ENCODE measurements at places on chromosomes 16 and 17.

DNA sequence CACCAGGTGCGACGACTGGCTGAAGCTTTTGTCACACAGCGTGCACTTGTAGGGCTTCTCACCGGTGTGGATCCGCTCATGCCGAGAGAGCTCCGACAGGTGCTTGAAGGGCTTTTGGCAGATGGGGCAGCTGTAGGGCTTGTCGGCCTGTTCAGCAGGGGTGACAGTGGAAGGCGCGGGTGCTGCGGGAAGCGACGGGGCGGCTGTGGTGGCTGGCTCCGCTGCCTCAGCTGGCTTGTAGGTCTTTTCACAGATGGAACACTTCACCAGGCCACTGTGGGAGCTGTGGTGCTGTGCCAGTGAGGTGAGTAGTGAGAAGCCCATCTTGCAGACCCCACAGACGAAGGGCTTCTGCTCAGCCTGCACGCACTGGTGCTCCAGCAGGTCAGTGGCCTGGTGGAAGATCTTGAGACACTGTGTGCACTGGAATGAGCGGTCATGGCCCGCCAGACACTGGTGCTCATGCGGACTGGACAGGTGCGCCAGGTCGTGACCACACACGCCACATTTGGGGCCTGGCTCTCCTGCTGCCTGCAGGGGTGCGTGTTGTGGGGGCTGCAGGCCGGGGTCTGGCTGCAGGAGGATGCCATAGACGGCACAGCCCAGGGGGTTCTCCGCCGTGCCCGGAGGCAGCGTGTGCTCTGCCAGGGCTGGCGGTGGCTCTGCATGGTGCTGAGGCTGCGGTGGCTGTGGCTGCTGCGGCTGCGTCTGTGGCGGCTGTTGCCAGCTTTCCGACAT, 2.8 kb downstream of the ZNF319 start:
- no peak for DNase-seq

- peak; percentile 18 for DNase-seq
These were observed 800 bp downstream of the ZNF747 start for GRCh38 chr16:30533748-30534367.

- DNase-seq, result no peak
These were observed 26.8 kb downstream of the GINS2 start for GRCh38 chr16:85661740-85662481.

GRCh38 chr16:87570938-87571867, 31.1 kb upstream of the JPH3 start:
- DNase-seq, result no peak

DNA sequence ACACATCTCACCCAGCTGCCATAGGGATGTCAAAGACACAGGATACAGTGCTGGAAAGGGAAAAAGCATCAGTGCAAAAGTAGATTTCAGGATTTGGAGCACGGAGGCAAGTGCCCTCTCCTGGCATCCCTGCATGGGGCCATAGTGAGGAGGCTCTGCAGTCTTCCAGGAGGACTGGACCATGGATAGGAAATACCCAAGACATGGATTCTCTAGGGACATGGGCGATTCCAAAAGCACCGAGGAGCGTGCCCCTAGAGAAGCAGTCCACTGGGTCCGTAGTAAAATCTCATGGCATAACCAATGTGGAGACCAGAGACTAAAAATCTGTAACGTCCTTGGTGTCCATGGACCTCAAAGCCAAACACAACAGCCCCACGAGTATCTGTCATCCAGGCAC, 818.2 kb downstream of the KCNJ18 start:
- DNase-seq, result no peak

DNA sequence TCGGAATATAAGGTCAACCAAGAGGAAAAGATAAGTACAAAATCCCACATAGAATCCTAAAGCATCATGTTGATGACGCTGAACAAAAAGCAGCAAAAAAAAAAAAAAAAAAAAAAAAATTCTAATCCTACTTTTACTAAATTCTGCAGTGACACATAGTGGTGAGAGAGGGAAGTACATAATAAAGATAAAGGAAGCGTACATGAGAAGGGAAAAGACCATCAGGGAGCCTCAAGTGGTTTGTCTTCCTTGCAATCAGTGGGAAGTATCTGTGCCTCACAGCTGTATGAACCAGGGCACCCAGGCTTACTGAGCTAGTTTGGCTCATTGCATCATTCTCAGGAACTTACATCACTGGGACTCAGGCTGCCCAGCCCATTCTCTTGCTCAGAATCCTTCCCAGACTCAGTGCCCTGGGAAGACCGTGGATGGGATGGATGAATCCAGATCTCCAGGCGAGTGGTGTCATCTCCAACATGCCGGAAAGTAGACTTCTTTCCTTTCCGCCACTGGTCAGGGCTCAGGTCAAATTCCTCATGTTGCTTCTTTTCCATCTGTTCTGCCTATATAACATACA, 21.2 kb downstream of the SMG6 start:
- peak; percentile 75 for DNase-seq

DNA sequence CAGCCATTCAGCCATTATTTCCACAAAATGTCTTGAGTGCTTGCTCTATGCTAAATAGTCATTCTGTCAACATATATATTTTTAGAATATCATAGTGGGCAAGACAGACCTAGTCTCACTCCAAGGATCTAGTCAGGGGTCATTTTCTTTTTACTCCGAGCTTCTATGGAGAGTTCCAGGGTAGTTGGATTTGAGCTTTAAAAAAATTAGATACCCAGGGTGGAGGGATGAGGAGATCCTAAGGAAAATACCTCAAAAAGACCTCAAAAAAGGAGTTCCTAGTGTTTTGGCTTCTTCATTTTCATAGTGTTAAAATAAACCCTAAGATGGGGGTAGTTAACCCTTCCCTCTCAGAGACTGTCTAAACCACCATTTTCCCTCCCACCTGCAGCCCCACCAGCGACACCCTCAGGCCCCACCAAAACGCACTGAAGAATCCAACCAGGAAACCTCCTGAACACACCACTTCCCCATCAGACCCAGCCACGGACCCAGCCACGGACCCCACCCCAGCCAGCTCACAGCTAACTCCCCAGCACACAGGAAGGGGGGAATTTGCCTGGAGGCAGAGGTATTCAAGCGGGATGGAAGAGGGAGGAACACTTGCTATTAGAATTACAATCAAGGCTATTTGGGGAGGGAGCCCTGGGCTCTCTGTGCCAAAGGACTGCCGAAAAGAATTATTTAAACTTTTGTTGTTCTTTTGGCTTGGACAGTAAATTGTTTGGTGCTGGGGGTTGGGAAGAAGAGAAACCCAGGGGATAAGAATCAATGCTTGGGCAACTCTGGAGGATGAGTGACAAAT, 2.2 kb downstream of the ETV4 start:
- DNase-seq, result no peak

GRCh38 chr16:27156579-27156978, 46.7 kb upstream of the KDM8 start:
- no peak for DNase-seq
